CD4-positive, alpha-beta T cell treated with Interleukin-2 at 100 ng/mL for 4 hours (primary cell): ENCODE measurements at places on chromosomes 3 and 15.

GRCh38 chr15:89442671-89443307 lies 53.6 kb downstream of the RHCG start:
- DNase-seq = peak; percentile 11

GRCh38 chr3:132622761-132623160 lies 25.7 kb downstream of the ACKR4 start:
- DNase-seq = no peak

DNA sequence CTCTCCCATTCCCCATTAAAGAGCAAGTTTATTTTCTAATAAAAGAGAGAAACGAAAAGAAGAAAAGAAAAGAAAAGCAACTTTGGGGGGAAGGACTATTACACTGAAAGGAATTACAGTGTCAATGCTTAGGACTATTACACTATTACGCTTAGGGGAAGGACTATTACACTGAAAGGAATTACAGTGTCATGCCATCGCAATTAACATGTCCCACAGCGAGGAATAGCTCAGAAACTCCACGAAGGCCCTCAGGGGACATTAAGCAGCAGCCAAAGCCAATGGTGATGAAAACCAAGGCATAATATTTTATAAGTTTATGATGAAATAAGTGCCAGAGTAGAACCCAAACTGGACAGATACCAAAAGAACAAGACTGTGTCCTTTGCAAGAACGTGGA lies 22.1 kb upstream of the DET1 start:
- no peak for DNase-seq

- no peak for DNase-seq
Observed at GRCh38 chr3:122168044-122168443, 15.4 kb upstream of the CASR start.

DNA sequence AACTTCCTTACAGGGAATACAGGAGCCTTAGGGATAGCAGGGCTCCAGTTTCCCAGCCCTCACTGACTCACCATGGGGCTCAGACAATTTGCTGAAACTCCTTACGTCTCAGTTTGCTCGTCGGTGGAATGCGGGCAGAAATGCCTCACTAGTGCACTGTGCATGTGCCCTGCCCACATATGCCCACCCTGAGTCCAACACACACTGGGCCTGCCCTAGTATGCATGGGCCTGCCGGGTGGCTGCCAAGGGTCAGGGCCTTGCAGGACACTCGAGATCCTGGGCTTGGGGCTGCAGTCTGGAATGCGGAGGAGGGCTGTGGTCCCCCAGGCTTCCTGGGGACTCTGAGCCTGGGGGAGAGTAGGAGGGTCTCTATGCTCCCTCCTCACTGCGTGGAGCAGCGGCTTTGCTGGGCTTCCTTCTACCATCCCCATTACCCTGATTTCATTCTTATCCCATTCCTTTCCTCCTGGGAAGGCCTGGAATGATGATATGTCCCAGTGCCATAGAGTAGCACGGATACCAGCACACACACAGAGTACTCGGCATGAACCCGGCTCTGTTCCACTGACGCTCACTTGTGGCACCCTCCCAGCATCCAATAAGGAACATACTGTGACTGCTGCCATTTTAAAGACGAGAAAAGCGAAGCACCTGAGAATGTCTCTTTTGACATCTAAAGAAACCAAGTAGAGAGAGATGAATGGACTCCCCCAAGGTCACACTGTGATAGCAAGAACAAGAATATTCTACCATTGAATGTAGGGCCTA lies 124.2 kb downstream of the ASB7 start:
- DNase-seq = no peak
